Naive thymus-derived CD8-positive, alpha-beta T cell (primary cell): ENCODE measurements at places on chromosomes 11 and 22.

DNA sequence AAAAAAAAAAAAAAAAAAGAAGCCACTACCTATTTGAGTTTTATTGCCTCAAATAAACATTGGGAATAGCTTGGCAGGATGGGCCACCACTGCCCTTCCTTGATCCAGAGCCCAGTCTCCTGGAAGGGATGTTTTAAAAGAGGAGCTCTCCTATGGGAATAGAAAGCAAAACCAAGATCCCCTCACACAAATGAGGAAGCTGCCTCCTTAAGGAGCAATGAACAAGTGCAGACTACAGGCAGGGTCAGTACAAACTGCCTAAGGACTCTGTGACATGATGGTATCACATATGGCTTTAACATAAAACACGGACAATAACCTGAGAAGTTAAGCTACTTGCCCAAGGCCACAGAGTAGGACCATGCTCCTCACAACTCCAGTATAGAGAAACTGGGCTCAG lies 120.8 kb downstream of the NAT10 start:
- no peak for DNase-seq

DNA sequence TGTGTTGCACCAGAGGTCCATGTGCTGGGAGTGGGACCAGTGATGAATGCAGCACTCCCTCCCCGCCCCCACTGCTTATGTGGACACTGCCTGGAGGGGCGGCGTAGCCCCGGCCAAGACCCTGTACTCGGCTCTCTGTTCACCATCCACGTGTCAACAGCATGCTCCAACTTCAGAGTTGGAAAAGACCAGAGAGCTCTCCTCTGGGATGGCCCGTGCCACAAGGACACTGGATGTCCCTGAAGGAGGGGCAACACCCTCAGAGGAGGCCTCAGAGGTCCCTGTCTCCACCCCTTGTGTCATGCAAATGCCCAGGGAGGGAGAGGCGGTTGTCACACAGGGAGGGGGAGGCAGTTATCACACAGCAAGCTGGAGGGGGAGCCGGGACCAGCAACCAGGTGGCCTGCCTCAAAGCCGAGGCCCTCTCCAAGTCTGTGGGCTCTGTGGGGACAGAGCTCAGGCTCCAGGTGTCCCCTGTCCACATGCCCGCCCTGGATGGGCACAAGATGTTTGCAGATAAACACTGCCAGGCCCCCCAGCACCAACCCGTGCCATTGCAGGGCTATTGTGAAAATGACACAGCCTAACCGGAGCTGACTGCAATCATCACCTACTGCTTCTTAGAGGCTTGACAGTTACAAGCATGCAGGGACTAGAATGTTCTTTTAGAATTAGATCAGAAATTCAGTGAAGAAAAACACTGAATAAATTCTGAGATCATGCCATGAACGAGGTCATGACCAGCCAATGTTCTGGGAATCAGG lies 121.1 kb downstream of the PHF21B start:
- DNase-seq = no peak

DNA sequence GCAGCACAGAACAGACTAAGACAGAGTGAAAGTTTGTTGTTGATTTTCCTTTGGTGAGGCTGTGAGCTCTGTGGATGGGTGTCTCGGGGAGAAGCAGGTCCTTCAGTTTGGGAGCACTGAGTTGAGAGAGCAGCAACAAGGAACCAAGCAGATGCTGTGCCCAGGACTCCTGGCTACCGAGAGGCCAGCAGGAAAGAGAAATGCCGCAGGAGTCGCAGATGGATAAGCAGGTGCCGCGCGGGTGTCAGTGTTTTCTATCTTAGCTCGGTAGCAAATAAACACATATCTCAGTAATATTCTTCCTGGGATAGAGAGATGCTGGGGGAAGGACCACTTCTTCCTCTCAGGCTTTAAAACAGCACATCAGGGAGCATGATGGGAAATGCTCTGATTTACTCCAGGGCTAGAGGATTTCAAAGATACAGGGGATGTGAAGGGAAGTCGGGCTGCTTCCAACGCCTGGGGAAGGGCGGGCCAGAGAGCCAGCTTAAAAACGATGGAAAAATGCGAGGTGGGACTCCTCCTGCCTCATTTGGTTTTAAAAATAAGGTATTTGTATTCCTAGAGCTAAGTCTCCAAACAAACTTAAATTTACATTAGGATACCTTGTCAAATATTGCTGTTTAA lies 470.7 kb upstream of the B3GAT1 start:
- no peak for DNase-seq

GRCh38 chr11:48109046-48109666 lies 107.5 kb upstream of the OR4B1 start:
- no peak for DNase-seq

DNA sequence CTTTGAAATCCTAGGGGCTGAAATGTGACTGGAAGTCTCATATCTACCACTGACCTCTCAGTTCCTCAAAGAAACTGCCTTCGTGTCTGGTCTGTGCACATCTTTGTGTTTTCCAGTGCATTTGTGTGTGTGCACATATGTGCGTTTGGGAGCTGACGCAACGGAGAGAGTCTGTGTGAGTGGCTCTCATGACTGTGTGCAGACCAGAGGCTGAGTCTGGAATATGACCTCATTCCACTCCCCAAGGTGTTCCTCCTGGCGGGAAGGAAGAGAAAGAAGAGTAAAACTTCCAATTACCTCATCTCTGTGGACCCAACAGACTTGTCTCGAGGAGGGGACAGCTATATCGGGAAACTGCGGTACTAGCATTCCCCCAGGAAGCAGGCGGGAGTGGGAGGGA lies 16.5 kb downstream of the TUB start:
- no peak for DNase-seq

GRCh38 chr22:47210686-47211085 lies 448.2 kb downstream of the TBC1D22A start:
- DNase-seq = no peak

DNA sequence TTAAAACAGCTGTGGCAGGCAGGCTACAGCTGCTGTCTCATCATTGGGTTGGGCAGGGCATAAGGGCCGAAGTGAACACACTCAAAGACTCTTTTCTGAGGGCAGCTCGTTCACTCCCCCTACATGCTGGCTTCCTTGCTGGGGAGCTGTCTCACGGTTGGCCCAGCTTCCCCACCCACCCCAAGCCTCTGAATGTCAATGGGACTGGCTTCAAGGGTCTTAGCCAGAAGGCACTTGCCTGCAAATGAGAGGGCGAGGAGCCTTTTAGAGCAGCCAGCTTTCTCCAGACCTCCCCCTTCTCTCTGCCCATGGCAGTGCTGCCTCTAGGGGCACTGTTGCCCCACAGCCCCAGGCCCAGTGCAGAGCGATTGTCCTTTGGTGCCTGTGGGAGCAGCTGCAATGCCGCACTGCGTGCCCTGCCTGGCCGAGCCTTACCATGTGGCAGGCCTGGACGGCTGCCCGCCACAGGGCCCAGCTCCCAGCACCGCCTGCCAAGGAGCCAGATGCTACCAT lies 94.7 kb upstream of the RASSF10 start:
- no peak for DNase-seq

DNA sequence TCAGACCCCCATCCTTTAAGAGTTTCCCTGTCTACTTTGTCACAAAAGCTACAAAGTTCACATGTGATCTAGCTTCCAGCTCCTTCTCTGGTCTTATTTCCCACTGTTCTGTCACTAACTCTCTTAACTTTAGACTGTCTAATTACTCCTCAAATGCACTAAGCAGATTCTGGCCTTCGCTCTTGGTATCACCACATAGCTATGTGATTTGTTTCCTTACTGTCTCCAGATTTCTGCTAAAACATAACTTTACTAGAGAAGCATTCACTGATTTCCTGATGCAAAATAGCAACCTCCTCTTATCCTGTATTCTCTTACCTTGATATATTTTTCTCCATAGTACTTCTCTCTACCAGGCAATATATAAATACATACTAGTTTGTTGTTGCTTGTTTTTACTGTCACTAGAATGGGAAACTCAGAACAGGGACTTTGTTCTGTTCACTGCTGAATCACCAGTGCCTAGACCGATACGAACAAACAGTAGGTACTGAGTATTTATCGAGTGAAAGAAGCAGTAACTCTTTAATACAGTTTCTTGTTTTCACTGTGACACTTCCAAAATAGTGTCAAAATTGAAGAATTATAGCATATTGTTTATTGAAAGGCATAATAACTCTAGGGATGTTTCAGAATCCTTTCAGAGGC lies 205.6 kb downstream of the DDX10 start:
- no peak for DNase-seq

GRCh38 chr11:82831364-82831763 lies 68.9 kb downstream of the PRCP start:
- no peak for DNase-seq

DNA sequence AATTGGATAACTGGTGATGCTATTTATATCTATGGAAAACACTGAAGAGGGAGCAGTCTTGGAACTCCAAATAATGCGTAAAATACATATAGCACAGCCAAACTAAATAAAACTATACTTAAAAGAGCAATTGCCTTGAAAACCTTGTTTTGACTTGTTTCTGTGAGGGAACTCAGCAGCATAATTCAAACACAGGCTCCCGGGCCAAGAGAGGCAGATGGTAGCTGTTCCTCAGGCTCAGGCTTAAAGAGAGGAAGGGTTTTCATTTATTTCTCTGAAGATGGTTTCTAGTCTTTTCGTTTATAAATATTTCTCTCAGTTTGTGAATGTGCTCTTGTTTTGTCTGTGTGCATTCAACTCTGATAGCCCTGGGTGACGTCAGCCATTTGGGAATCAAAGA lies 82.4 kb downstream of the FANCF start:
- no peak for DNase-seq

GRCh38 chr22:50600967-50601668 lies 525 bp downstream of the MAPK8IP2 start:
- DNase-seq = no peak

- no peak for DNase-seq
Observed at GRCh38 chr11:110874437-110875030, 162.3 kb upstream of the ARHGAP20 start.

GRCh38 chr22:22720724-22721261 lies 76.4 kb downstream of the GGTLC2 start:
- no peak for DNase-seq

DNA sequence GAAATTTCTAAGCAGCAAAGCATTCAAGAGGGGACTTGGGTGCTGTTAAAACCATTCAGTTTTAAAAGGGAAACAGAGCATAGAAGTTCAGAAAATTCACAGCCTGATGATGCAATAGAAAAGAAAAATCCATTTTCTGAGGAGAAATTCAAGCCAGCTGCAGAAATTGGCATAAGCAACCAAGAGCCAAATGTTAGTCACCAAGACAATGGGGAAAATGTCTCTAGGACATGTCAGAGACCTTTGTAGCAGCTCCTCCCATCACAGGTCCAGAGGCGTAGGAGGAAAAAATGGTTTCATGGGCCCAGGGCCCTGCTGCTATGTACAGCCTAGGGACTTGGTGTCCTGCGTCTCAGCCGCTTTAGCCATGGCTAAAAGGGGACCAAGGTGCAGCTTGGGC lies 5.5 kb upstream of the IRAG1 start:
- no peak for DNase-seq

DNA sequence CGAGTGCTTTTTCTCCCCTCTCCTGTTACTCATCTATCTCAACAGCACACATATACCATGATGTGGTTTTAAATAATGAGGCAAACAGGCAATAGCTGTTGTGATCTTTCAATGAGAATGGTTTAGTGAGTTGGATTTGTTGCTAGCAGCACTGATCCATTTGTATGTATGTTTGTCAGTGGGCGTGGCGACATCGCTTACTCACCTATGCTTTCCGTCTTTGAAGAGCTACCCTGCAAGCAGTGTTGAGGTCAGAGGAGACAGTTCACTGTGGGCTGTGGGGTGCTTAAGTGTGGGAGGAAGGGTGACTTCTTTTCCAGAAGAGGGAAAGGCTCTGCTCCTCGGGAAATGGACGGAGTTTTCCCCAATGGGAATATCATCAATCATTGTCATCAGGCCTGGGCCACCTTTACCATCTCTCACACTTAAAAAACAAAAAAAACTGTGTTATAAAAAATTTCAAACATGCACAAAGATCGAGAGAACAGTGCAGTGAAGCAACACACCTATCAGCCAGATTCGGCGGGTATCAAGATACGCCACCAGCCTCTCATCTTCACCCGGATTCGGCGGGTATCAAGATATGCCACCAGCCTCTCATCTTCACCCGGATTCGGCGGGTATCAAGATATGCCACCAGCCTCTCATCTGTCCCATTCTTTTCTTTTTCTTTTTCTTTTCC lies 83.8 kb downstream of the TBC1D22A start:
- no peak for DNase-seq

DNA sequence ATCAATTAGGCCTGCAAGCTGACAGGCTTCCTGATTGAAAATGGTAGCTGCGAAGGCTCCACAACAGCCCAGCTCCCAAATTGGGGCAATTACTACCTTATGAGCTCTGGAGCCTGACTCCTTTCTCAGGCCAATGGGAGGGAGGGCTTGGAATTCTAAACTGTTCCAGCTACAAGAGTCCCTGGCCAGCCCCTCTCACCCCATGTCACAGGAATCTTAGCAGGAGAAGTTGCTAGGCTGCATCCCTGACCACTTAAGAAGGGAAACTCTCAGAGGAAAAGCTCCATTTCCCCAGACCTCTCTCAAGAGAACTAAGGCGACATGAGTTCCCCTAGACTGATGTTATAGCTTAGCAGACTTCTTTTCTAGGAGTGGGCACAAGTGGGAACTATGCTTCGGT lies 4.9 kb downstream of the LRP4 start:
- no peak for DNase-seq

DNA sequence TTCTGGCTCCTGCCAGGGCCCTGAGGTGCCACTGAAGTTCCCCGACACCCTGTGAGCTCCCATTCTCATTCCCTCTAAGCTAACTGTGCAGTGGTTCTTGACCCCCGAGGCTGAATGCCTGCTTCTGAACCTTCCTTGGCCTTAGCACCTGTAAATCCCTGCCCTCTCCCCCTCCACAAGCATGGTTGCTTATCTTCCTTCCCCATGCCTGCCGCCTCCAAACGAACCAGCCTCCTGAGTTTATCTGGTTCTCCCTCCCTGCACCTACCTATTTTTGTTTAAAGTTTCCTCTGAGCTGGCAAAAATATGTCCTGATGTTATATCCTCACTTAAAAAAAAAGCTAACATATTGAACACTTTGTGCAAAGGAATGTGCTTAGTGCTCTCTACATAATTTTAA lies 33.9 kb downstream of the PPFIBP2 start:
- DNase-seq = no peak

DNA sequence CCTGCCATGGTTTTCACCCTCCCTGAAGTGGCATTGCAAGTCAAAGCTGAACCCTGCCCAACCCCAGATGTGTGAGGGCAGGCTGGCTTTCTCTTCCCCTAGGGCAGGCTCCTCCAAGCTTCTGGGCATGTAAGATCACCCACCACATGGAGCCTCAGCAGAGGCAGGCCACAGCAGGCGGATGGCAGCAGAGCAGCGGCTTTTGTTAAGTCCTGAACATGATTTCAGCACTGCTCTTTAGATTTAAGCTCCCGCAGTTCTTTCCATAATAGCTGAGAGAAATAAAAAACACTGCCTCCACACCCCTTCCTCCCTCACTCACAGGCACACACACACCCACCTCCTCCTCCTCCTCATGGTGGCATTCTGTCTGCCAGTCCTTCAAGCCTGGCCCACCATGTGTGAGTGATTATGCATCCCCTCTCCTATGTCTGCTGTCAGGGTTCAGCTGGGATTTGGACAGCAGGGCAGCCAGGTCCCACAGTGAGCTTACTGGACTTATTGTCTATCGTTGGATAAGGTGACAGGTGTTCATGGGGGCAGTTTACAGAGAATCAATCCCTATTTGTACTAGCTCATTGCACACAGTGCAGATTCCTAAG lies 5.0 kb upstream of the NTM start:
- DNase-seq = no peak
